ENCODE measurements at places on chromosomes 11 and 22. TPM values are rescaled to one million over a fixed set of nuclear protein-coding genes. Genes with fewer than 3 reads are reported as not detected.
A peak's percentile ranks its signal among the peaks of the same experiment; 100 is the strongest.

DNA sequence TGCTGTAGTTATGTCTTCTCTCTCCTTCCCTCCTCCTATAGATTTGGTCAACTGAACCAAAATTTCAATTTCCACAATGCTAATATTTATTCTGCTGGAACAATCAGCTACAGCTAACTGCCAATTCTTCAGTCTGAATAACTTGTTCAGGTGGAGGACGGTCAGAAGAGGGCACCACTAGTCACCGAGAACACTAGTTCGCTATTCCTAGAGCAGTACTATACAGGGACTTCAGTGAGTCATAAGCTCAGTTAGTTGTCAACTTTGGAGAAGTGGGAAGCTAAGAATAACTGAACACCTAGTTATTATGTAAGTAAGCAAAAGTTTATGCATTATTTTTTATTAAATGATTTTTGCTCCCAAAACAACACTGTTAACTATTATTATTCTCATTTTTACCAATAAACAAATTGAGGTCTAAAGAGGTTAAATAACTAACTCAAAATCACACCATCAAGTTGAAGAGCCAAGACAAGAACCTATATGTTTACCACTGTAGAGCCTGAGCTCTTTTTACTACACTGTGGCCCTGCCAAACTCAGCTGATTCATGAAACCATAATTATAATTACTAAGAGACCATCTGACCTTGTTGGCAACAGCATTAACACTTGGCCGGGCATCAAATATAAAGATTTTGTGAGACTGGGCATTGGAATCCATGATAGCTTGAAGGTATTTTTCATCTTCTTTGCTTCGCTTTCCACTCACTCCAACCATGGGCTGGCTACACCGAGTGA, 59.0 kb downstream of the CEP57 start:
- peak; percentile 41 for DNase-seq
- peaks cover 30% of the 10 kb centered on the region for H3K36me3 ChIP-seq
- no peaks in the 10 kb centered on the region for H3K4me1 ChIP-seq
- no peak overlapping the region for H3K27ac ChIP-seq
- H3K27me3 ChIP-seq: no peaks in the 10 kb centered on the region

The NAA40 gene
- total RNA-seq: 21.4 TPM

DNA sequence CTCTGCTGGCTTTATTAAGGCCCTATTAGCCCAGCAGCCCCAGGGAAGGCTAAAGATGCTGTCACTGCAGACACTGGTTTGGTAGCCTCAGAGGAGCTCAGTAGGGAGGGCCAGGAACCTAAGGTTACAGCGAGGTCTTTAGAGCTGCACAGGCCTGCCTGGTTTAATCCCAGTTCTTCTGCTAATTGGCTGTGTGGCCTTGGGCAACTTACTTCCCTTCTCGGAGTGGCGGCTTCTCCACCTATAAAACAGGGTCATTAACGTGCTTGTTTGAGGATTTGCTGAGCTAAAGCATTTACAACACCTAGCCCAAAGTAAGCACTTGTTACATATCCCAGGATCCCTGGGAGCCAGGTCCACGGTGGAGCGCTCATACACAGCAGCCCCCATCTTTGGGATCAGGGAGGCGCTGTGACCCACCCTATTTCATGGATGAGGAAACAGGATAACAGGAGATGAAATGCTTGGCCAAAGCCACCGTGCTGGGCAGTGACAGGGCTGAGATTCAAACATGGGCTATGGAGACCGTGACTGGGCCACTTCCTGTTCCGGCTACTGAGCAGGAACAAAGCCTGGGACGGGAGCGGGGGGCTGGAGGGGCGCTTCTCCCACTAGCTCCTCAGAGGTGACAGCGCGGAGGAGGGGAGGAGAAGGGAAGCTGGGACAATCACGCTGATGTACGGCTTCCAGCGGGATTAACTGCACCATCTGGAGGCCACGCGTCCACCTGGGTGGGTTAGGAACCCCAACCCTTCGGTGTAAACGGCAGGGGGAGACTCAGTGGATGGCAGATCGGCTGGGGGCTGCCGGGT, 61.5 kb downstream of the IGLL1 start:
- H3K27me3 ChIP-seq: no peaks in the 10 kb centered on the region
- H3K27ac ChIP-seq: no peak overlapping the region
- H3K36me3 ChIP-seq: no peaks in the 10 kb centered on the region
- no peak overlapping the region for H3K4me3 ChIP-seq

- DNase-seq: peak; percentile 8
- peaks cover 12% of the 10 kb centered on the region for H3K4me1 ChIP-seq
- no peaks in the 10 kb centered on the region for H3K36me3 ChIP-seq
- no peaks in the 10 kb centered on the region for H3K27me3 ChIP-seq
- H3K4me3 ChIP-seq: no peak overlapping the region
- H3K27ac ChIP-seq: no peak overlapping the region
Measured at GRCh38 chr11:120183701-120184141, 27.1 kb upstream of the OAF start.
